ENCODE measurements at places on chromosomes 4 and X.

GRCh38 chr4:187479511-187479910 lies 516.1 kb upstream of the ZFP42 start:
- DNase-seq = no peak

DNA sequence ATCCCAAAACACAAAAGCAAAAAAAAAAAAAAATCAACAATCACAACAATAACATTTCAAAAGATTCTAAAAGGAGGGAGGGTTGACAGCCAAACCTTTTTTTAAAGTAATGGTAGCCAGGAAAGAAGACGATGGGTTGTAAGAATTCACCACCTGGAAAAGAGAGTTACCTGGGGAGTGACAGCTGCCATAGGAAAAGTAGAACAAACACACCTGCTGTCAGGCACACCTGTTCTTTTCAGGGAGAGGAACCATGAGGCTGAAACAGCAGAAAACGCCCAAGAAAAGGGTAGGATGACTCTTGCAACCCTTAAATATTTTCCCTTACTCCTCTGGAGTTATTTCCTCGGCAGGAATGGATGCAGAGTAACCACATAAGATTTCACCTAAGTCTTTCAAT lies 388.4 kb upstream of the TEX13C start:
- DNase-seq = no peak

DNA sequence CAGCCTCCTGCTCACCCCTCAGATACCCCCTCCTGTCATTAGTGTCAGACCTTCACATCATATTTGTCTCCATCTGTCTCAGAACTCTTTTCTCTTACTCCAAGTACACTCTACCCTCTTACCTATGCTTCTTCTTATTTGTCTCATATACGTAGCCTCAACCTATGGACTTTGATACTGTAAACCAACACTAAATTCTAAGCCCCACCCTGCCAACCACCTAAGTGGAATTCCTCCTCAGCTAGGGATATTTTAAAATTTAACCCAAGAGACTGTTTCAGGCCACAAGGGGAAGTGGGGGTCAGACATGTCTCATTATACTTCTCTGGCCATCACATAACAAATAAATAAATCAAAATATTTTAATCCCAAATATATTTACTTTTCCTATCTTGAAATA lies 778.1 kb upstream of the GRID2 start:
- DNase-seq = no peak

GRCh38 chrX:74232859-74233258 lies 71.1 kb upstream of the ZCCHC13 start:
- DNase-seq = no peak

- DNase-seq = no peak
Measured at GRCh38 chrX:39772057-39772832, 325.5 kb downstream of the BCOR start.

- DNase-seq = no peak
Measured at GRCh38 chr4:3372264-3372932, 69.4 kb upstream of the HGFAC start.

GRCh38 chrX:119647089-119647488 lies 40.9 kb upstream of the NKRF start:
- no peak for DNase-seq

DNA sequence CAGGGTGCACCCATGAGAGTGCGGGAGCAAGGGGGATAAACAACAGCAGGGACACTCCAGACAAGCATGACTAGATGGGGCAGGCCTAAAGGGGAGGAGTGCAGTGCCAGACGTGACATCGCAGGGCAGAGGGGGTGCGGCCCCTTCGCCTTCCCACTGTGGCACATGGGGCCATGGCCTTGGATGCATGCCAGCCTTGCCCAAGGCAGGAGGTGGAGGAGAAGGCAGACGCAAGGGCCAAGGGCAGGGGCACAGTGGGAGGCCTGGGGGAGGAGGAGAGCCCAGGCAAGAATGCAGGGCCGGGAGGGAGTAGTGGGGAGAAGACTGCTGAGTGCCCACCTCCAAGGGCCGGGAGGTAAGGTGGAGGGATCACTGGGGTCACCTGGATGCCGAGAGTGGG lies 21.6 kb downstream of the PNMA6E start:
- DNase-seq = no peak

DNA sequence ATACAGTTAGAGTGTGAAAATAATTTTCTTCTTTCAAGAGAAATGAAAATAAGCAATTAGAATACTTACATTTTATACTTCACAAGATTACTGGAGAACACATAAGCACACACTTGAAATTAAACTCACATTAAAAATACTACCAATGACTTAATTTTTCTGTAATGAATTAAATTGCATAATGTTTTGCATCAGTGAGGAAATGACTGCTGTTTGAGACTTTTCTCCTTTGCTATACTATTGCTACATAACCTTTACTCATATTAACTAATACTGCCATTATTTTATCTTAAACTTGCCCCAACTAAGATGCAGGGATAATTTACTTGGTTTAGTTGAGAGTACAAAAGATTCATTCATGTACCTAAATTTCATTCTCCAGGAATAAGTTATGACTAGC lies 590.9 kb downstream of the ARAP2 start:
- DNase-seq = no peak

- DNase-seq = no peak
Measured at GRCh38 chr4:1900087-1900433, 28.9 kb downstream of the NSD2 start.

DNA sequence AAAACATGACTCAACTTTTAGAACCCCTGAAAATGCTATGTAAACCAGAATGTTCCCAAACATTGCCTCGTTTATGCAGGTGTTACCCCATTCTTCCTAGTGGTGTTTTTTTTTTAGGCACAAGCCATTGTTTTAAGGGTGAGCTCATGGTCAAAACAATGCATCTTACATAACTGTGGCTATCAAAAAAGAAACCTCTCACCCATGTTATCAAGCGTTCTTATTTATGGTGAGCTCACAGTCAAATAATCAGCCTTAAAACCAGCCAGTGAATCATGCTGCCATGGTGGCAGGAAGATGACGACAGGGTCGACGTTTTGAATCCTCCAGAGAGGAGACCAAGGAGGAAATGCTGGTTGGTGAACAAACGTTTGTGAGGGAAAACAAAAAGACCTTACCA lies 195.2 kb downstream of the KDR start:
- peak; percentile 43 for DNase-seq

GRCh38 chr4:125836597-125837195 lies 521.9 kb downstream of the FAT4 start:
- DNase-seq = no peak

- no peak for DNase-seq
Measured at GRCh38 chr4:41535911-41536371, 2.0 kb upstream of the LIMCH1 start.

- no peak for DNase-seq
Measured at GRCh38 chrX:25048178-25048577, 32.4 kb upstream of the ARX start.

- DNase-seq = no peak
Measured at GRCh38 chr4:184310881-184311709, 93.4 kb upstream of the ENPP6 start.

- DNase-seq = no peak
Measured at GRCh38 chr4:17310269-17310652, 201.6 kb downstream of the QDPR start.

GRCh38 chr4:95190751-95191436 lies 357.9 kb downstream of the UNC5C start:
- DNase-seq = no peak

DNA sequence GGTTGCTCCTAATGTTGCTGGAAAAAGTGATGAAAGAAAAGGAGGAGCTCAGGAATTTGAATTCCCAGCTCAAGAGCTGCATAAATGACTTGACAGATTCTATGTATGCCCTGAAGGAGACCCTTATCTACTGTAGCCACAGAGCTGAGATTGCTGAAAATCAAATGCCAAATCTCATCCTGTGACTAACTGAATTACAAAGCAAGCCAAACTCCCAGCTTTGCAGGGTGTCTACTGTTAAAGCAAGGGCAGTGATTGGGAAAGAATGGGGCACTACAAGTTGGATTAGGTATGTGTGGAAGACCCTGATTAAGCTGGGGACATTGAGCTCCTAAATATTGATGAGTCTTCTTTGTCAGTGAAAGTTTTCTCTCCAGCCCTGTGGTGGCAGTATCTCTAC lies 20.8 kb upstream of the SMIM9 start:
- DNase-seq = no peak

Data from epithelial cell of prostate (primary cell).